ENCODE measurements at places on chromosomes 3 and 15.

GRCh38 chr3:197511130-197511529, 44.6 kb downstream of the BDH1 start:
- DNase-seq, result peak; percentile 33

GRCh38 chr3:195892105-195893043, 16.0 kb downstream of the TNK2 start:
- DNase-seq, result peak; percentile 52

GRCh38 chr3:99407257-99407656, 231.1 kb upstream of the COL8A1 start:
- DNase-seq, result no peak

- peak; percentile 60 for DNase-seq
These were observed 30.5 kb upstream of the SRP14 start for GRCh38 chr15:40069178-40070165.

DNA sequence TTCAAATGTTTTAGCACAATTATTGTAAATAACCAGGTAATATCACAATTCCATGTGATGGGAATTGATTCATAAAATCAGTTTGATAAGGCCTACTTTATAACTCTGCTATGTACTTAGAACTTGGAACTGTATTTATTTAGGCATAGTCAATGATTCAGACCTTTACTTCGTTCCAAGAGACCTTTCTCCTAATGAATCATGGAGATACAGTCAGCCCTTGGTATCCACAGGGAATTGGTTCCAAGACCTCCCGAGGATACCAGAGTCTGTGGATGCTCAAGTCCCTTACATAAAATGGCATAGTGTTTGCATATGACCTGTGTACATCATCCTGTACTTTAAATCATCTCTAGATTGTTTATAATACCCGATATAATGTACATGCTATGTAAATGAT, 60.8 kb upstream of the UMPS start:
- peak; percentile 90 for DNase-seq

GRCh38 chr3:102180280-102180931, 254.4 kb upstream of the ZPLD1 start:
- DNase-seq, result peak; percentile 77
